IPS DF 6.9 (cell line): ENCODE measurements at places on chromosomes 5 and 9.
A peak's percentile ranks its signal among the peaks of the same experiment; 100 is the strongest.

DNA sequence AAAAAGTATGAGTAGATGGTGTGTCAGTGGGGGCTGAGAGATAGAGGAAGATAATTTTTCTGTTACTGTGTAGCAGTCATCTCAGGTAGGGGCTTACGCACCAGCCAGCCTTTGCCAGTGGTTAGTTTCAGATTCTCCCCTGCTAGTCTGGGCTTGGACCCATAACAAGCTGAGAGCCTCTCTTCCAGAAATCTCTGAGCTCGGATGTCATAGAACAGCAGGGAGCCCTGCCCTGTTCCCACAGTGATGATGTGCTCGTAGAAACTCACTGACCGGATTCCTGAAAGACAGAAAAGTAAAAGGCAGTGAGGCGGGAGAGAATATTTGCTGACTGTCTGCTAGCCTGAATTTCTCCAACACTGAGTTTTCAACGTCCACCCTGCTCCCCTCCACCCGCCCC is 37.2 kb downstream of the DCAF12 start:
- H3K4me3 ChIP-seq = no peak overlapping the region
- H3K27me3 ChIP-seq = no peaks in the 10 kb centered on the region
- peaks cover 12% of the 10 kb centered on the region for H3K36me3 ChIP-seq
- no peaks in the 10 kb centered on the region for H3K4me1 ChIP-seq
- DNase-seq = no peak

GRCh38 chr9:85515021-85515420 is 226.7 kb downstream of the AGTPBP1 start:
- no peak for DNase-seq
- H3K36me3 ChIP-seq = no peaks in the 10 kb centered on the region
- no peak overlapping the region for H3K4me3 ChIP-seq
- H3K27ac ChIP-seq = no peak overlapping the region
- no peaks in the 10 kb centered on the region for H3K27me3 ChIP-seq
- peaks cover 2% of the 10 kb centered on the region for H3K4me1 ChIP-seq

DNA sequence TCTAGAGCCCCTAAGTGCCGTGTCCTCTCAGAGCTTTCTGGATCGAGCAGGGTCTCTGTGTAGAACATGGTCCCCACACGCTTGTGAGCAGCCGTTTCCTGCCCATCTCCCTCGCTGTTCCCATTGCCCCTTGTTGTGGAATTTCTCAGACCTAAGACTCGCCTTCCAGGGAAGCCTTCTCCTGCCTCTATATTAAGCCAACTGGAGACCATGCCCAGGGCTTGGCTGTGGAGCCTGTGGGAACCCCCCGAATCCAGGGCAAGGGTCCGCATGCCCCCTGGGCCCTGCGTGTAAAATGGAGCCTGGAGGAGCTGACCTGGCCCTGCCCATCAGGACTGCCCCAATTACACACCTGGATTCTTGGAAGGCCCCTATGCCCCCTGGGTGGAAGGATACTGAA is 14.5 kb upstream of the SPATA31E1 start:
- H3K4me1 ChIP-seq = no peaks in the 10 kb centered on the region
- H3K4me3 ChIP-seq = no peak overlapping the region
- no peak overlapping the region for H3K27ac ChIP-seq
- H3K27me3 ChIP-seq = no peaks in the 10 kb centered on the region
- no peak for DNase-seq

DNA sequence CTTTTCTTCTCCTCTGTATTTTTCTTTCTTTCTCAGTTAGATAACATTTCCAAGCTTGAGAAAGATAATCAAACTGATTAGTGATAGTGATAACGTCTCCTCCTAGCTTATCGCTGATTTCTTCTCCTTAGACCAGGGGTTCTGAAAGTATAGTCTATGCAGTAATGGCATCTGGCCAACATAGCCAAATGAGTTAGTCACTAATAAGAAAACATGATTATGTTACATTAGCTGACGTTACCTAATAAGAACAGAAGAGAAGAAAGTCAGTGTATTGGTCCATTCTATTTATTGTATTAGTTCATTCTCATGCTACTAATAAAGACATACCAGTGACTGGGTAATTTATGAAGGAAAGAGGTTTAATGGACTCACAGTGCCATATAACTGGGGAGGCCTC is 111.2 kb downstream of the STRBP start:
- H3K4me3 ChIP-seq = no peak overlapping the region
- no peak for DNase-seq
- H3K27ac ChIP-seq = no peak overlapping the region
- H3K36me3 ChIP-seq = no peaks in the 10 kb centered on the region
- no peaks in the 10 kb centered on the region for H3K4me1 ChIP-seq

- DNase-seq = peak; percentile 22
- no peaks in the 10 kb centered on the region for H3K27me3 ChIP-seq
- no peaks in the 10 kb centered on the region for H3K4me1 ChIP-seq
- no peaks in the 10 kb centered on the region for H3K36me3 ChIP-seq
- no peak overlapping the region for H3K4me3 ChIP-seq
Measured at GRCh38 chr5:133944263-133945185, 23.9 kb downstream of the C5orf15 start.

GRCh38 chr9:9054354-9054992 is 1254.9 kb upstream of the DMAC1 start:
- no peak overlapping the region for H3K27ac ChIP-seq
- no peak overlapping the region for H3K4me3 ChIP-seq
- no peaks in the 10 kb centered on the region for H3K27me3 ChIP-seq
- DNase-seq = no peak

DNA sequence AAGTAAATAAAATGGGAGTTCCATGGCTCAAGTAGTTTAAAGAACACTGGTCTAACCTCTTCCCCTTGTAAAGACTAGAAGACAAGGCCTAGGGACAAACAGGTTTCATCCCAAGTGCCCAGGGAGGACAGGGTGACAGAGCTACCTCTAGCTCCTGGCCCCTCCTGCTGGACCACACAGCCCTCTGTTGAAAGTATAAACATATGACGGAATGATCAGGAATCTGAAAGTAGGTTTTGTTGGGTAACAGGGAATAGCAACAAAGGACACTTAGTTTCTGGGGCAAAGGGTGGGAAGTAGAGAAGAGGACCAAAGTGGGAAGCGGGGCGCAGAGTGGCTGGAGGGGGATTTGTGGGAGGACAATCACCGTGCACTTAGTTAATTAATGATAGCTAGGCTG is 67.0 kb upstream of the DAB2IP start:
- peaks cover 5% of the 10 kb centered on the region for H3K4me1 ChIP-seq
- no peak overlapping the region for H3K4me3 ChIP-seq
- H3K27me3 ChIP-seq = no peaks in the 10 kb centered on the region
- DNase-seq = no peak

GRCh38 chr9:5873439-5873838 is 17.2 kb upstream of the MLANA start:
- H3K36me3 ChIP-seq = no peaks in the 10 kb centered on the region
- H3K4me3 ChIP-seq = no peak overlapping the region
- no peak for DNase-seq
- no peaks in the 10 kb centered on the region for H3K4me1 ChIP-seq
- no peaks in the 10 kb centered on the region for H3K27me3 ChIP-seq

DNA sequence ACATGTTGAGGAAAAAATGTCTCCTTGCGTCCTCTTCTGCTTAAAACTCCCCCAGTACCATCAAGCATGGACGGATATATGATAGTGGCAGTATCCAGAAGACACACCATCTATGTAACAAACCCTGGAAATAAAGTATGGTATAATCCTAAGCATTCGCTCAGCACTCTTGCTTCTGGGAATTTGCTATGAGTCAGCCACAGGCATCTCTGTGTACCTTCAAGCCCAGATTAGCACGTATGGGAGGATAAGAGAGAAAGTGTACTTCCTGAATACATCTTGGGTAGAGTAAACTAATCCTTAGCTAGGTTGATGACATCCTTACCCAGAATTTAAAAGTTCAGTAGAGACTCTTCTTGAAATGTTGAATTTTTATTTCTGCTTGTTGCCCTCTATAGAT is 71.2 kb downstream of the GHR start:
- DNase-seq = no peak
- H3K27me3 ChIP-seq = no peaks in the 10 kb centered on the region
- H3K4me3 ChIP-seq = no peak overlapping the region
- no peaks in the 10 kb centered on the region; the same call in 1 of the 2 replicates for H3K4me1 ChIP-seq

DNA sequence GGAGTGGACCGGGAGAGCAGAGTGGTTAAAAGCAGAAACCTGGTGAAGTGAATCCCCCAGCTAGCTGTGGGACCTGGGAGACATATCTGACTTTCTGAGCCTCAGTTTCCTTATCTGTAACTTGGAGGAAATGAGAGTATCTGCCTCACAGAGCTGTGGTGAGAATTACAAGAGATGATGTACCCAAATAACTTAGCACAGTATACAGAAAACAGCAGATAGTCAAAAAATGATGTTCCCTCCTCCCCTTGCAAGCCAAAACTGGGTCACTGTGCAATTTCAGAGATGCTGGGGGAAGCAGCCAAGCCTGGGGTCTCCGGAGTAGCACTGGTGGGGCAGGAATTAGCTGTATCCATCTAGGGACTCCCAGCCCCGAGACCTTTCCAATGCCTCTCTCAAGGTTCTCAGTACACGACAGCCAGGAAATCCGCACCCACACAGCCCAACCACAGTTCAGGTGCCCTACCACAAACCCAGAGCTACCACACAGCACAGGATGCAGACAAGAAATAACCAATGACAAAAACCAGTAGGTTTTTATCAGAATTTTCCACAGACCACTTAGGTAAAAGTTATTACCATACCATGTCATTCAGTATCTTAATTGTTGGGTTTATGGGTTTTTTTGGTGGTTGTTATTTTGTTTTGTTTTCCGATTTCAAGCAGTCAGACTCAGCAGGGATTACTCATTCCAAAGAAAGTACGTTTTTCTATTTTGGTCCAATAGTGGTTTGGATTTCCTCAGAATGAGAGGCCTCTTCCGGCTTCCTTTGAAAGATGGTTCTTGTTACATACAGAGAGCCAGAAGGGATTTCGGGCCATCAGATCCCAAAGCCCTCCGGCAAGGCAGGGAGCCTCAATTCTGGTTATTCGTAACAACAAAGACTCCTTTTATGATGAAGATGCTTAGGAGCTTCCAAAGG is 4.9 kb upstream of the HRH2 start:
- no peaks in the 10 kb centered on the region for H3K36me3 ChIP-seq
- H3K27me3 ChIP-seq = no peaks in the 10 kb centered on the region
- no peak overlapping the region for H3K27ac ChIP-seq
- no peak for DNase-seq

GRCh38 chr9:35909687-35910612 is 660 bp downstream of the SPAAR start:
- H3K27ac ChIP-seq = no peak overlapping the region
- no peaks in the 10 kb centered on the region for H3K27me3 ChIP-seq
- H3K36me3 ChIP-seq = no peaks in the 10 kb centered on the region
- DNase-seq = no peak
- H3K4me3 ChIP-seq = no peak overlapping the region

DNA sequence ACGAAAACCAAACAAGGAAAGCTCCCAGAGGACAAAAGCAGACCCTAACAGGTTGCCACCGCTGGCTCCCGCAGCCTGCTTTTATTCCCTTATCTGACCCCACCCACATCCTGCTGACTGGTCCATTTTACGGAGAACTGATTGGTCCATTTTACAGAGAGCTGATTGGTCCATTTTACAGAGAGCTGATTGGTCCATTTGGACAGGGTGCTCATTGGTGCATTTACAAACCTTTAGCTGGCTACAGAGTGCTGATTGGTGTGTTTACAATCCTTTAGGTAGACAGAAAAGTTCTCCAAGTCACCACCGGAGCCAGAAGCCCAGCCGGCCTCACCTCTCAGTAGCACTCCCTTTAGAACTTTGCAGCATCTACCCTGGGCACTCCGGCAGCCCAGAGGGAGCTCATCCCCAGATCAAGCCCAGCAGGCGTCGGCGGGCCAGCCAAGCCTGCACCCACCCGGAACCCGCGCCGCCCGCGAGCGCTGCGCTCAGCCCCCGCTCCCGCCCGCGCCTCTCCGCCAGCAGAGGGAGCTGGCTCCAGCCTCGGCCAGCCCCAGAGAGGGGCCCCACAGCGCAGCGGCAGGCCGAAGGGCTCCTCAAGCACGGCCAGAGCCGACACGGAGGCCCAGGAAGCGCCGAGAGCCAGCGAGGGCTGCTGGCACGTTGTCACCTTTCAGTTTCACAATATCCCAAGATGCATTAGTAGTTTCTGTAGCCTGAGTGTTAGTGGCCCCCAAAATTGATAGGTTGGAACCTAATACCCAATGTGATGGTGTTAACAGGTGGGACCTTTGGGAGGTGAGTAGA is 35.3 kb upstream of the CLPTM1L start:
- H3K36me3 ChIP-seq = no peaks in the 10 kb centered on the region
- no peak for DNase-seq
- no peak overlapping the region for H3K4me3 ChIP-seq
- no peak overlapping the region for H3K27ac ChIP-seq
- H3K27me3 ChIP-seq = no peaks in the 10 kb centered on the region
- H3K4me1 ChIP-seq = no peaks in the 10 kb centered on the region

DNA sequence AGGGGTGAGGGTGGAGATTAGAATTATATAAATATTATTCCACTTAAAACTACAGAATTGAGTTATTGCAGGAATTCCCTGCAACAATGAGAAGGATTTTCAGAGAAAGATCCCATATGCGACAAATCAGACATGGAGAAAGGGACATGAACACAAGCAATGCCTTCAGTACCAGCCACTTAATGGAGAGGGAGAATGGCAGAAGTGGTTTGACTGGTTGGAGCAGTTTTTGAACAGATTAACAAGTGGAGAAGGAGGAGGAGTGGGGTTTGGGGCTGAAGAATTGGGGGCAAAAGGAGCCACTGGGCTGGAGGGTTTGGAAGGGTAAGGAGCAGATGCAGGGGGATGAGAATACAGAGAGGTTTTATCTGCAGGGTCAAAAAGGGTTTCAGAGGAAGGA is 620.9 kb upstream of the PTPRD start:
- H3K4me3 ChIP-seq = no peak overlapping the region
- H3K27ac ChIP-seq = no peak overlapping the region
- H3K27me3 ChIP-seq = no peaks in the 10 kb centered on the region

DNA sequence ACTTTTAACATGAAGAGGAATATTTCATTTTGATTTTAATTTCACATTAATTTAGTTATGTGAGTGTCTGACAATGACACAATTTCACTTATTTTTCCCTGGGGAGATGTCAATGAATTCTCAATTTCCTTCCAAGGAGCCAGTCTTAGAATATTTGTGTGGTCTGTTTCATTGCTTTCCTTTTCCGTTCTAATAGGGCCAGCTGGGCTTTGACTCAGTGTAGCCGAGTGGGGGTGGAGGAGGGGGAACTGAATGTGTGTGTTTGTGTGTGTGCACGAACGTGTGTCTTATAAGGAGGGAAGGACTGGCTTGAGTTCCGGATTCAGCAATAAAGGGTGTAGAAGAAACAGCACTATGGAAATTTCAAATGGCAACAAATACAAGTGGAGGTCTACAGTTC is 100.0 kb downstream of the BASP1 start:
- no peak for DNase-seq
- no peaks in the 10 kb centered on the region for H3K36me3 ChIP-seq
- no peaks in the 10 kb centered on the region for H3K27me3 ChIP-seq
- no peak overlapping the region for H3K27ac ChIP-seq
